ENCODE measurements at places on chromosomes 2 and 18.

DNA sequence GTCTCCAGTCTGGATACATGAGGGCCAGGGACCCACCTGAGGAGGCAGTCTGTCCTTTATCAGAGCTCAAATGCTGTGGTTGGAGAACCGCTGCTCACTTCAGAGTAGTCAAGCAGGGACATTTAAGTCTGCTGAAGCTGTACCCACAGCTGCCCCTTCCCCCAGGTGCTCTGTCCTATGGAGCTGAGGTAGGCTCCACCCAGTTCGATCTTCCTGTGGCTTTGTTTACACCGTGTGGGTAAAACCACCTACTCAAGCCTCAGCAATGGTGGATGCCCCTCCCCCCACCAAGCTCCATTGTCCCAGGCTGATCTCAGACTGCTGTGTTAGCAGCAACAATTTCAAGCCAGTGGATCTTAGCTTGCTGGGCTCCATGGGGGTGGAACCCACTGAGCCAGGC, 731.4 kb upstream of the HS6ST1 start:
- DNase-seq = no peak

- peak; percentile 62 for DNase-seq
Measured at GRCh38 chr2:10434886-10435819, 13.0 kb downstream of the ODC1 start.

DNA sequence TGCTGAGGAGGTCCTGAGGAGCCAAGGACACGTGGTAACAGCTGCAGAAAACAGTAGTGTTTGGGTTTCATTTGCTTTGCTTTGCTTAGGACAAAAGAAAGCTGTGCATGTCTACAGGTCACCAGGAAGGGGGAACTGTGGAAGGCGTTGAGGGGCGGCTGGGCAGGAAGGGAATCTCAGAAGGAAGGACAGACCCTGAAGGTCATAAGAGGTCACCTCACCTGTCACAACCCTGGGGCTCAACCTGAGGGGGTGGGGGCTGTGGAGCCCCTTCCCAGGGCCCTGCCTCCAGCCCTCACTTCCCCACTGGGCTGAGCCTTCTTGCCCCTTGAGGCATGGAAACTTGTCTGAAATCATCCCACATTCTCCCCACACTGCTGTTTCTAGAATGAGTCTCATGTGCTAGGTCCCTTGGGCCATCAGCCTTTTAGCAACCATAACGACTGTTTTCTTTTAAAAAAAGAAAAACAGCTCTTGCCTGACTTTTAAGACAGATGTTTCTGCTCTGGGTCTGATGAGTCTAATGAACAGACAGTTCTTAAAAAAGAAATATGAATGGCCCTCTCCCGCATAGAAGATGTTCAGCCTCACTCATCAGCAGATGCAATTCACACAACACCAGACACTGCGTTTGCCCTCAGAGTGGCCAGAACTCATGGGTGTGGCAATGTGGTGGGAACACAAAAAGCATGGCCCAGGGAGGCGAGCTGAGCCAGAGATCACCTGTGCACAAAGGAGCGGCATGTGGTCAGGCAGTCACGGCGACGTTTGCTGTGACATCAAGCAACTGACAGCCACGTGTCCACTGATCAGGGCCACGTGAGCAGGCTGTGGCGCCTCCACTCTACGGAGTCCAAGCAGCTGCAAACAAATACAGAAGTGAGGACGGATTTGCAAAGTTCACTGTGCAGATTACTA, 84.0 kb downstream of the SEPTIN10 start:
- no peak for DNase-seq

GRCh38 chr2:208686665-208687064, 280.1 kb downstream of the PTH2R start:
- no peak for DNase-seq
